D341Med (cell line): ENCODE measurements at places on chromosomes 2 and 18.

- no peak for DNase-seq
Observed at GRCh38 chr2:30282721-30283120, 51.4 kb downstream of the LBH start.

- no peak for DNase-seq
Observed at GRCh38 chr2:191797942-191798876, 48.7 kb downstream of the CAVIN2 start.

DNA sequence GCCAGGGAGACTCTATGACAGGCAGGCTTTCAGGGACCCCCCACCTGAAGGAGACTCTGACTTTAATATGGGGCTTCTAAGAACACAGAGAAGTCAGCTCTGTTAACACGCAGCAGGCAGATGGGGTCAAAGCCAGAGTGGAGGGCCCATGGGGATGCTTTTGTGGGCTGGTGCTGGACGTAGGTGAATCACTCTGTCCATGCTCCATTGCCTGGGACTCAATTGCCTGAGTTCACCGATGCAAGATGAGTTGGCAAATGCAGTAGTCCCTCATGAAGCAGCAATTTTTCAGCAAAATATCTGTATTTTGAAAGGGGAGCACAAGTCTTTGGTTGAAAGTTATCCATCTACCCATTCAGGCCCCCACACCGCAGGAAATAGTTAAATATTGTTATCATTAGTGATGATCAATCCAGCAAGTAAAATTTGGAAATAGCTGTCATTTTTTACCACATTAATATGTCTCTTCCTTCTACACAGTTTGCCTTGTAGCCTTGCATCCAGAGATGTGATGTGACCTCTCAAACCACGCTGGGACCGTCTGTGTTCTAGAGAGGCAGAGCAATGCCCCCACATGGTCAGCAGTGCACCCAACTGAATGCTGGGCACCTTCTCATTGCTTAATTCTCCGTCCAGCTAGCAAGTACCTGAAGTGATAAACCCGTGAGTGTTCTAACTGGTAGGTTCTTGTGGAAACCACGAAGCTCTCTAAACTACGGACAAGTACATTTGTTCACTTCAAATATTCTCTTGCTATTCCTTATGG is 34.8 kb upstream of the FAM110C start:
- DNase-seq = no peak

- no peak for DNase-seq
Observed at GRCh38 chr2:65558743-65559142, 126.3 kb upstream of the SPRED2 start.

GRCh38 chr2:28640260-28640907 is 111.2 kb upstream of the PPP1CB start:
- DNase-seq = no peak

DNA sequence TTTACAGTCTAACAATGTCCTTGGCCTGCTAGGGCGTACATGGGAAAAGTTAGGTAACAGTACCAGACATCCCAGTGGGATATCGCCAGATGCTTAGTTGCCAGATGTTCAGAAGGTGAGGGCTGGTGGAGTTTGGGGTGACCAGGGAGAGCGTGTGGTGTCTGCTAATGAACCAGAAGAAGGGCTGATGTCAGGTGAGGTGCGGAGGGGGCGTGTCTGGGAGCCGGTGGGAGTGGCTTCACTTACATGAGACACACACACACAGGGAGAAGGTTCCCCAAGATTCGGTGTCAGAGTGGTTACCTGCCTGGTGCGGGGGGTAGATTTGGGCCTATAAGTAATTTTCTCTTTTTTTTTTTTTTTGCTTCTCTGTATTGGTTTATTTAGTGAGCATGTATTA is 12.2 kb downstream of the RAB31 start:
- DNase-seq = no peak

DNA sequence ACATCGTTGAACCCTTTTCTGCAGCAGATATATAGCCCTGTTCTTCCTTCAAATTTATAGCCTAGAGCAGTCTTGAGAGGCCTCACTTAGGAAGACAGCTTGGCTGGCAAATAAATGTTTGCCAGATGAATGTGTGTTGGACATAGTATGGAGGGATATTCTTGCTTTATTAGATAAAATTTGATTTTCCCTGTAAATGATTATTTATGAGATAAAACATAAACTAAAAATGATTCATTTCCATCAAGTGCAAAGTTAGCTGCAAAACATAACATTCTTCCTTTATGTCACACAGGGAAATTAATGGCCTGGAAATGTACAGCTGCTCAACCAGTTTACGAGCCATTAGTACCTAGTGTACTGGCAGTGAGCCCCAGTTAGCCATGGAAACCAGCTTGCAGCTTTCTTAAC is 82.5 kb downstream of the LIMS1 start:
- no peak for DNase-seq

DNA sequence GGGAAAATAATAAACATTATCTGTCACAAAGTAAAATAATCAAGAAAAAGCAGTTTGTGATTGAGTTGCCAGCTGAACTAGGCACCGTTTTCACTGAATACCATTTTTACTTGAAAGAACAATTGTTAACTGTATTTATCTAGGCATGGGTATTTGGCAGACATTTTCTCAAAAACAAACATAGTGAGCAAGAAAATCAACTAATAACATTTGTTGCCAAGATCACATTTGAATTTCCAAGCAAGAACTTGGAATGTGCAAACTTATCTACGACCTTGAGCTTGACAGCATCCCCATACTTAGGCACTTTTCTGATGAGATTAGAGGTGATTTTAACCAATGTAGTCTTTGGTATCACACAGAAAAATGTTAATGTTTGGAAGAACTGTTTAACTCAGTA is 16.7 kb downstream of the SS18 start:
- DNase-seq = no peak

DNA sequence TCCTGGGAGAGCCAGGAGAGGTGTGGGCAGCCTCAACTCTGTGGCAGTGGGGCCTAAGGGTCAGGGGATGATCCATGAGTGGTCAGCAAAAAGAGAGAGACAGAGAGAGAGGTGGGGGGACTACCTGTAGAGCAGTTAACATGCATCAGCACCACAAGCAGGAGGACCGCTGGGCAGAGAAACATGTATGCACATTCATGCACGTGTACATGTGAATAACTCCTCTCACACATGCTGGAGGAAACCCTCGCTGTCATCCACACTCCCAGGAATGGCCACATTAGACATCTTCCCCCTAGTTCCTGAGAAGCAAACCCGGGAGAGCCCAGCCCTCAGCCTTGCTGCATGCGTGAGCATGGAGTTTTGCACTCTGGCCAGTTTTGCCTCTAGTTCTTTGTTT is 166.1 kb downstream of the SMAD7 start:
- no peak for DNase-seq

DNA sequence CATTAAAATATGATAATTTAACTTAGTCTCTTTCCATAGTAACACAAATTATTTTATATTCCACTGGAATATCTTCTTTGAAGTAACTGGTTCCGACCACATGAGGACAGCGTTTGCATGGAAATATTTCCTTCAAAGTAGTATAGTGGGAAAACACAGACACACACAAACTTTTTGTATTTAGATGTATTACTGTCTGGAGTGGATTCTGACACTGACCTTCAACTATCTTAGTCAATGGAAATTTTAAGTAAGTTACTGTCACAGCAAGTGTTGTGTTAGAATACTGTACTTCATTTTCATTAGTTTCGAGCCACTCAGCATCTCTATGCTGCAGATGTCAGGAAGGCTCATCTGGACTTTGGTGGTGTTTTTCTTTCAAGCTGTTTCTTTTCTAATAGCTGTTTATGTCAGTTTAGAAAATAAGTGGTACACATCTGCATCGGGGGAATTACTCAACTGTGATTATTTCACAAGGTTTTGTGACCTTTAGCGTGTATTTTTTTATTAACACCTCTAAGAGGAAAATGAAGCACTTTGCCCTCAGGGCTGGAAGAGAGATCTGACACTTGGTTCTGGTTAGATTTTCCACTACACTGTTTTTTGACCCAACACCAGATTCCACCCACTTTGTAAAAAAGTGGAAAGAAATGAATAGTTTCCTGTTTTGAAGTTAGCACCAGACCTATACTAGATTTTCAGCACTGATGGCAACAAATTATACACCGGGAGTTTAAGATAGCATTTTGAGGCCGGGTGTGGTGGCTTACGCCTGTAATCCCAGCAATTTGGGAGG is 18.9 kb upstream of the THOC1 start:
- DNase-seq = no peak

DNA sequence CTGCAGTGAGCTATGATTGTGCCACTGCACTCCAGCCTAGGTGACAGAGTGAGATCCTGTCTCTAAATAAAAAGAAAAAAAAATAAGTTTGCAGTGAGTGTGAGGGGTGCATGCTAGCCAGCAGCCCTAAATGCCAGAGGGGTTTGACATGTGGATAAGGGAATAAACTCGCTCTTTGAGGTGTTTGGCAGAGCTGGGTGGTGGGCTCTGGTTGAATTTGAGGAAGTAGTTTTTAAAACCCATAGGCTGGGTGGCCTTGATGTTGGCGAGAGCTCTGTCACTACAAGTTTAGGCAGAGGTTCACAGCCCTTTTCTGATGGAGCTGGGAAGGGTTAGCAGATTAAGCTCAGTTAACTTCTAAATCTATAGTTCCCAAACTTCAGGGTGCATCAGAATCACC is 3.1 kb downstream of the ANXA4 start:
- no peak for DNase-seq

DNA sequence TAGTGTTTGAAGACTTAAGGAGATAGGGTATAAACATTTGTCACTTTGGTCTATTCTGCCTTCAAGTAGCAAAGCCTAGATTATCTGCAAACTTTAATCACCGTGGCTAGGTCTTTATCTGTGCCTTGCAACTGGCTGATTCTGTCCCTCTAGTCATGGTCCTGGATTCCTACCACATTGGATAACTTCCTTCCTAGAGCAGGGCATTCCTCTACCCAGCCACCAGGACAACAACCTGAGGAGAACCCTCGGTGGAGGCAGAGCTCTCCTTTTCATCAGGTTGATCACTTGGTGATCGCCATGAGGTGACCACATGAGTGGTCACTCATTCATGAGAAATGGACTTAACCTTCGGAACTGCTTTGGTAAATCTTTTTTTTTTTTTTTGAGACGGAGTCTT is 25.3 kb upstream of the PTPRM start:
- no peak for DNase-seq

DNA sequence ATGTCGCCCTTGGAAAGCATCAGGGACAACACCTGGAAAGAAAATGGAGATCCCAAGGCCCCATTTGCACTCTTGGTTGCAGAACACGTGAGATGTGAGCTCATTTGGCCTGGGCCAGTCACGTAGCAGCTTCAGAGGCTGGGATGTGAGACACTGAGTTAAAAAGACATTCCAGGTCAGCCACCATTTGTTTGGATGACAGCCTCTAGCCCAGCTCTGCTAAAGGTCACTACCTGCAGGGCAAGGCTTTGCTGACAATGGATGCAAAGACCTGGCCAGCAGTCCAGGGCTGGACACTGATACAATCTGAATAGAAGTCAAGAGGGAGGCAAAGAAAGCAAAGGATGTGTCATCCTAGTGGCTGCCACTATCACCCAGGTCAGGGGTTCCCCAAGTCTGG is 83.9 kb upstream of the LRPPRC start:
- DNase-seq = no peak

- DNase-seq = no peak
Observed at GRCh38 chr2:73944714-73945113, 18.0 kb downstream of the DGUOK start.

DNA sequence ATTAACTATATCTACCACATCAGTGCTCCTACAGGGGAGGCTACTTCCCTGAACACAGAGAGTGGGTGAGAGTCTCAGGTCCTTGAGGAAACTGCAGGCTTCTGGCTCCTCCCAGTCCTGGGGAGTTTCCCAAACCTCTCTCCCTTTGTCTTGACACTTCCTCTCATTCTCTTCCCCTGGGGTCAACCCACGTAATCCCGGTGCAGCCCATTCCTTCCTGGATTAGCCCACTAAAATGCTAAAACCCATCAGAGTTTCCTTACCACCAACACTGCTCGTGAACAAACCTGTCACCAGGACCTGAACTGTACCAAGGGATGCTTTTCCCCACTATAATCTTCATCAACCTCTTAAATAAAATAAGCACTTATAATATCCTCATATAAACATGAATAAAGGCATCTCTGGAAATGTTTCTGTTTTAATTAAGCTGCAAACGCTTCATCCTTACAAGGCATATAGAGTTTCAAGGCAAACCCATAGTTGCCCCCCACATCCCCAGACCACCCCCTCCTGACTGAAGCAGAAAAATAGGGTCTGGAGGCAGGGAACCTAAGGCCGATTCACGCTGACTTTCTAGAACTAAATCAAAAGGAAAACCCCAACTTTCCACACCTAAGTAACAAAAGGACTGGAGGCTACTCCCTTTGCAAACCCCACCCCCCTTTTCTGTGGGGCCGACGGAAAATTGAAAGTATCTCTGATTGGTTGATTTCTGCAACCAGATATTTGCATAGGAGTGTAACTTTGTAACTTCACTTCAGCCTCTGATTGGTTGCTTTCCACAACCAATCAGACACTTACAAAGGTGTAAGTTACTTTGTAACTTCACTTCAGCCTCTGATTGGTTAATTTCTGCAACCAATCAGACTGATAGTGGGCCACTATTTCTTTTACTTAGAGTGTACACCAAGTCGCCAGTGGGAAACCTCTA is 19.0 kb downstream of the TMSB10 start:
- no peak for DNase-seq
